Spinal cord (tissue), 10 donors: ENCODE measurements at places on chromosomes 6 and 20. TPM values are rescaled to one million over a fixed set of nuclear protein-coding genes. Genes with fewer than 3 reads are reported as not detected.

COL11A2 gene
- 4.9 TPM for total RNA-seq

SMPDL3A gene
- total RNA-seq = 12.2 TPM

NOX3 gene
- not detected for total RNA-seq

TBX18 gene
- 32.8 TPM for total RNA-seq

APOM gene
- 0.40 TPM for total RNA-seq

GRM1 gene
- total RNA-seq = 12.2 TPM

PDYN gene
- total RNA-seq = 1.2 TPM

MICA gene
- 23.6 TPM for total RNA-seq

LAMP5 gene
- total RNA-seq = 27.4 TPM

KDM1B gene
- total RNA-seq = 40.7 TPM

TRMT6 gene
- 9.9 TPM for total RNA-seq

RBBP8NL gene
- total RNA-seq = not detected

PGC gene
- not detected for total RNA-seq

KHDRBS2 gene
- total RNA-seq = 9.2 TPM

OVOL2 gene
- 0.40 TPM for total RNA-seq

E2F1 gene
- 3.4 TPM for total RNA-seq

ANGPT4 gene
- 0.39 TPM for total RNA-seq

PACRG gene
- 9.5 TPM for total RNA-seq

ACTL10 gene
- total RNA-seq = 0.50 TPM

MSH5 gene
- total RNA-seq = 20.2 TPM

AGPAT4 gene
- 51.1 TPM for total RNA-seq

CDKN1A gene
- total RNA-seq = 10.6 TPM

GSTA3 gene
- total RNA-seq = 4.4 TPM

ZNF391 gene
- 5.2 TPM for total RNA-seq

PGBD1 gene
- 9.7 TPM for total RNA-seq

LPIN3 gene
- 3.1 TPM for total RNA-seq

LRRC73 gene
- total RNA-seq = 3.2 TPM

GMNN gene
- 30.1 TPM for total RNA-seq

MAFB gene
- total RNA-seq = 7.3 TPM

FRK gene
- 1.9 TPM for total RNA-seq

RAD21L1 gene
- total RNA-seq = 0.10 TPM

NHSL1 gene
- 19.6 TPM for total RNA-seq

TMEM200A gene
- total RNA-seq = 8.8 TPM

SCUBE3 gene
- 4.4 TPM for total RNA-seq

CEP162 gene
- total RNA-seq = 19.1 TPM

PLTP gene
- total RNA-seq = 471 TPM

L3MBTL1 gene
- 24.9 TPM for total RNA-seq

SLC13A3 gene
- 303 TPM for total RNA-seq

PI16 gene
- total RNA-seq = 47.4 TPM

GCNT2 gene
- total RNA-seq = 16.8 TPM

CNKSR3 gene
- 17.0 TPM for total RNA-seq

NRSN1 gene
- total RNA-seq = 16.1 TPM

QKI gene
- total RNA-seq = 877 TPM

FLRT3 gene
- total RNA-seq = 62.7 TPM

AVP gene
- not detected for total RNA-seq

SMOC2 gene
- 51.7 TPM for total RNA-seq

SLC35D3 gene
- total RNA-seq = 0.33 TPM

PRR18 gene
- total RNA-seq = 5.3 TPM

SRMS gene
- not detected for total RNA-seq

HMGN4 gene
- total RNA-seq = 56.7 TPM
